ENCODE measurements at places on chromosomes 16 and 17.

GRCh38 chr16:16014329-16015224, 65.2 kb downstream of the ABCC1 start:
- DNase-seq = no peak

- no peak for DNase-seq
These were observed 335.3 kb upstream of the TBX2 start for GRCh38 chr17:61064087-61064951.

DNA sequence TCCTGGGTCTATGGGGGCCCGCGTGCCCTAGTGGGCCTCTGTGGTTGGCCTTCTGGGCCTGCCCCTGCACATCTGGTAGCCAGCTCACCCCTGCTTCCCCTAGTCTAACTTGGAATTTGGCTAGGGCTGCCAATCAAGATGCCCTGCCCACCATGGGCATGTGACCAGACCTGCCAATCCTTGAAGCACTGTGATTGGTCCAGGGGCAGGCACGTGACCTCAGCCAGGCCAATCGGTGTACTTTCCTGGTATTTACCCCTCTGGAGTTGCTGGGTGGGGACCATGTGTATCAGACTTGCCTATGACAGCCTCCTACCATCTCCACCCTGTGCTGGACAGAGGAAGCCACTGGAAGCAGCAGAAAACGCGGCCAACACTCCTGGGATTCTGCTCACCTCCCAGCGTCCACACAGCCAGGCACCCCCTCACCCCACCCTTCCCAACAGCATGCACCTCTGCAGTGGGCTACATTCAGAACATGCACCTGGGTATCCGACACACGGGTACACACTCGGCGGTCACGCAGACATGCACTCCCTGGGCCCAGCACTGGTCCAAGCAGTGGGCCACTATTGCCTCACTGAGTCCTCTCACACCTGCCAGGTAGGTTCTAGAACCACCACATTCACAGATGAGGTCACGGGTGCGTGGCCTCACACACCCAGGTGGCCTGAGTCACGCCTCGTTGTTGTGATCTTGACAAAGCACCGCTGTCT, 96.9 kb downstream of the RBFOX3 start:
- no peak for DNase-seq

GRCh38 chr16:8453359-8453758, 137.0 kb downstream of the TMEM114 start:
- DNase-seq = no peak

GRCh38 chr17:58306131-58306951, 22.3 kb downstream of the TSPOAP1 start:
- peak; percentile 3 for DNase-seq

GRCh38 chr17:13374203-13375143, 227.3 kb downstream of the HS3ST3A1 start:
- DNase-seq = no peak

DNA sequence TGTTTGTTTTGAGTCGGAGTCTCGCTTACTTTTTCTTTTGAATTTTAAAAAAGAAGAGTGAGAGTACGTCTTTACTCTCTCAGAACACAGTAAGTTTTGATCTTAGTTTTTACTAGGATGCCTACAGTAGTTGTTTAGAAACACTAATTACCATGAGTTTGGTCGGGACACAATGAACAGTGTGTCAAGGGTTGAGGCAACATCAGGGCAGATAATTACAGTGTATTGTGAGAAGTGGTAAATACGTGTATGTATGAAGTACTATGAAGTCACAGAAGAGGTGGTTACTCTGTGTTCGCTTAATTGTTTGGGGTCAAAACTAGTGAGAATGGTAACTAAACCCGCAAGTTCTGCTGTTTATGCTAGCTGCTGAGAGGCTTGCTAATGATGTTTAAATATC, 18.2 kb downstream of the PAFAH1B1 start:
- no peak for DNase-seq

DNA sequence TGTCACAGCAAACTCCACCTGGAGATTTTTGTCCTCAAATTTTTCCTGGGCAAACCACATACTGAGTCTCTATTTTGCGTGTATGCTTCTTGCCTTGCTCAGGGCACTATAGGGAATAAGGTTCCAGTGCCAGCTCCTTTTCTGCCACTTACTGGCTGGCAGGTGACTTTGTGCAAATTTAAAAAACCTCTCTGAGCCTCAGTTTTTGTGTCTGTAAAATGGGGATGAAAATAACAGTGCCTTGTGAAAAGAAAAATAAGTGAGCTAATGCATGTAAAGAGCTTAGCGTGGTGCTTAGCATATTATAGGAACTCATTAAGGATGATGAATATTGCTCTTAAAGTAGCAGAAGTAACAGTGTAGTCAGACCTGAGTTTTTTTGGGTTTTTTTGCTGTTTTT, 19.9 kb downstream of the CLEC19A start:
- no peak for DNase-seq

DNA sequence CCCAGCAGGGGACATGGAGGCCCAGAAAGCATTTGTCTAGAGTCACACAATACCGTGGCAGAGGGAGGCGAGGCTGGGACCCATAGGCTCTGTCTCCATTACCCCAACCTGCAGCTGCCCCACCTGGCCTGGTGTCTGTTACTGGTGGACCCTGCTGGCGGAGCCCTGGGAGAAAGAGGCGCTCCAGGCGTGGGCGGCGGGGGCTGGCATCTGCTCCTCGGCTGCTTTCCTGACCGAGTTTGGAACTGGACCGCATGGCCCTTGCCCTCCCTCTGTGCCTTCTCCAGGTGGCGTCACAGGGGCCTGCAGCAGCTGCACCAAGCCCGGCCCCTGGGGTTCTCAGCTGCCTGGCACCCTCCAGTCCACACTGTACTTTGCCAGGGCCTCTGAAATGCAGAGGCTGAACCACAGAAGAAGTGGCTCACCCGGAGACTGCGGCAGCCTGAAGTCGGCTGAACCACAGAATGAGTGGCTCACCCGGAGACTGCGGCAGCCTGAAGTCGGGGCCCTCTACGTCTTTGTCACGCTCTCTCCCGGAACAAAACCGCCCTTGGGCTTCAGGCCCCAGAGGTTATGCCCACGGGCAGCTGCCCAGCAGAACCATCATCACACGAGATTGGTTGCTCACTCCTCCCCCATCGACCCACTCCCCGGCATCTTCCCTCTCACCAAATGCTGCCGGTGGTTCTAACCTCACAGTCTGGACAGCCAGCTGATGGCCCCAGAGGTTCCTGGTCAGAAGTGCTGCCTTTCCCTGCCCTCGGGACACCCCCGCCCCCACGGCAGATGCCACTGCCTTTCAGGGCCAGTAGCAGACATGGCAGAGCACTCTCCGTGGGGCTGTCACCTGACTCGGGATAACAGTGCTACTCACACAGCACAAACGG, 20.2 kb downstream of the CBFA2T3 start:
- no peak for DNase-seq

GRCh38 chr17:70099884-70100283, 24.9 kb downstream of the KCNJ16 start:
- no peak for DNase-seq

DNA sequence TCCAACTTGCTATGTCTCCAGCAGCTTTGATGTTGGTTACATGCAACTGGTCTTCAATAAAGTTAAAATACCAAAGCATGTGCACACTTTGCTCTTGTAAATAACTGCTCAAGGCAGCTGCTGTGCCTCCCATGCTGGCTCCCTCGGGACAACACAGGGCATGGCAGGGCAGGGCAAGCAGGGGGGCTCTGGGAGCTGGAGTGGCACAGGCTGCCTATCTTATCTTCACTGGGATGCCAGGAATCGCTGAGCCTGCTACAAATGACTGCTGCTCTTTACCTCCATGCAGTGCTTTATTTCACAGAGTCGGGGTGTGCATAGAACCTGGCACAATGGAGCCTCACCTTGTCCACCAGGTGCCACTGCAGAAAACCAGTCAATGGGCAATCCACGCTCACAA, 21.8 kb downstream of the PEMT start:
- no peak for DNase-seq

GRCh38 chr17:30549864-30550511, 72.8 kb downstream of the GOSR1 start:
- DNase-seq = no peak

DNA sequence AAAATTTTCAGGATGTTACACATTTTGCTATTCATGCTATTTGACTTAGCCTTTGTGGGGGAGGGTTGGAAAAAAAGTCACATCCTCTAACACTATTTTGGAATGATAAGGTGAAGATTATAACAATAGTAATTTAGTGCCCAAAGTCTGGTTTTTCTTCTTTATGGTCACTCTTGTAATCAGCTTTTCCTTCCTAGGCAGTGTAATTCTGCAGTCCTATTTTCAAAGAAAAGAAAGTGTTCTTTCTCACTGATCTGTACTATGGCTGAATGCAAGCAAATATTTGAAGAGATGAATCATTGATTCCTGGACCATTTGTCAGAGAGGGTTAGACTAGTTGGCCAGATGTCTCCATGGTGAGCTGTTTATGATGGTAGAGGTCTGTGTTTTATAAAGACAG, 8.4 kb downstream of the RSPRY1 start:
- no peak for DNase-seq

GRCh38 chr17:49980703-49981197, 11.8 kb downstream of the DLX4 start:
- peak; percentile 87 for DNase-seq

All from iPS-NIHi11 (cell line).